ENCODE measurements at places on chromosomes 2 and 18.

DNA sequence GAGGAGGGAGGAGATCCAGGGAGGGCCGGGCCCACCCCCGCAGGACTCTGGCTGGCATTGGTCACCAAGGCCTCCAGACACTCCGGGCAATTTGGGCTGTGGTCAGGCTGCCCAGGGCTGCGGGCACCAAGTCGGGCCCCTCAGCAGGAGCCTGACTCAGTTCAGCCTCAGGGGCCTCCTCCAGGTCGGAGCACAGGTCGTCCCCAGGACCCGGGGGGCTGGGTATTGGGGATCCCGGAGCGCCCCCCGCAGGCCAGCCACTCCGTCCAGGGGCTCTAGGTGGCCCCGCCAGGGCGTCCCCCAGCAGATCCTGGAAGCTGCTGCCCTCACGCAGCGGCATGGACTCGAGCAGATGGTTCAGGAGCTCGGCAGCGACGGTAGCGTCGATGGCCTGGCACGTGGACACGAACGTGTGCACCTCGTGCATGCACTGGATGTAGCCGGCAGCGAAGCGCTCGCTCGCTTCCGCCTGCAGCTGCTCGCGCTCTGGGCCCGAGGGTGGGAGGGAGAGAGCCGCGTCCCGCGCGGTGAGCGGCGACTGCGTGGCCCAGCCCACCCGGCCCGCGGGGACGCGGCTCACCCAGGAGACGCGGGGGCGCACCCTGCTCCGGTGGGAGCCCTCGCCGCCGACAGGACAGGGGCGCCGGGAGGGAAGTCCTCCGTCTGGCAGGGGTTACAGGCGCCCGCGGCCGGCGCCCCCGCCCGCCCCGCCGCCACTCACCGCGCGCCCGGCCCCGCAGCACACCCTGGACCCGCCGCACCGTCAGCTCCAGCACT is 884 bp downstream of the HES6 start:
- no peak for DNase-seq

DNA sequence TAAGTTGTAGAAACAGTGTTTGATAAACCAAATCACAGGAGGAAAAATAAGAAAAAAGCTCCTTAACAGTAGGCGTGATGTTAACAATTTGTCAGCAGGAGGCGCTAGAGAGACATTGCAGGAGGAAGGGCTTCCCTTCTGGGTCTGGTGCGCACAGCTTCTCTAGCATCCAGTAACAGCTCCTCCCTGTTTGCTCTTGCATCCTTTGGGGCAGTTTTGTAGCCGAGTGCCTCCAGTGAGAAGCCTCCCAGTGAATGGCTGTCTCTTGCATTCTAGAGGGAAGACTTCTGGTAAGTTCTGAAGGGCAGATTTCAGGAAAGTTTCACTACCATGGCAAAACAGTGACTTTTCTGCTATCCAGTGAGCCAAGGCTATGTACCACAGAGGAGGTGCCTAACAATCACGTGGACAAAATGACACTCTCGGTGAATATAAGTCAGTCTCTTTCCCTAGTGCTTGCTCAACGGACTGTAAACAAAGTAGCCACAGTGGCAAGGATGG is 9.5 kb upstream of the ZNF396 start:
- peak; percentile 82 for DNase-seq

DNA sequence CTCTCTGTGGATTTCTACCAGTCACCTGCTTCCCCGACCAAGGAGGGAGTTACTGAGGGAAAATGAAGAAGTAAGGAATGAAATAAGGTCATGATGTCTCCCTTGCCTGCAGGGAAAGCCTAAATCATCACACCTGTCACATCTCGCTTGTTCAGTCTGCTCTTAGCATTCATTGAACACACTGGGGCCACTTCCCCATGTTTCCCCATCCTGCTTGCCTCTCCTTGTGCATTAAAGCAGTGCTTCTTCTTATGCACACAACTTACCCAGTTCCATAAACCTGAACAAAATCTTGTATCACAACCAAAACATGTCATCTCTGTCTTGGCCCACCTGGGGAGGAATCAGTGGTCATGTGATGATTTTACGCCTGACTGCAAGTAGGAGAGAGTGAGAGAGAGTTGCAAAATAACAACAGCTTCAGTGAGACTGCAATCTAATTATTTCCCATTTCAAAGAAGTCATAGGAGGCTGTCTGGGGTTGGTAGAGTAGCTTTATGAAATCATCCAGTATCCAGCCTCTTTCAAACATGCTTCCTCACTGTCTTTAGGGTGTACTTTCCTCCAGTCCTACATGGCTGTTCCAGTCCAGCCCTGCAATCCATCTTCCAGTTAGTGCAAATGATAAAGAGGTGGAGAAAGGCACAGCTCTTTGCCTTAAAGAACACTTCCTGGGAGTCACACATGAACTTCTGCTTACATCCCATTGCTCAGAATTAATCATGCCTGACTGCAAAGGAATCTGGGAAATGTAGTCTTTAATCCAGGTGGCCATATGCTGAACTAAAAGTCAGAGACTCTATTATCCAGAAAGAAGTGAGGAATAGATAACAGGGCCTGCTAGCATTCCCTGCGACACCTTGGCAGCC is 220.1 kb downstream of the HAUS1 start:
- DNase-seq: peak; percentile 50

- no peak for DNase-seq
Measured at GRCh38 chr18:66872277-66872676, 268.4 kb upstream of the CDH19 start.

DNA sequence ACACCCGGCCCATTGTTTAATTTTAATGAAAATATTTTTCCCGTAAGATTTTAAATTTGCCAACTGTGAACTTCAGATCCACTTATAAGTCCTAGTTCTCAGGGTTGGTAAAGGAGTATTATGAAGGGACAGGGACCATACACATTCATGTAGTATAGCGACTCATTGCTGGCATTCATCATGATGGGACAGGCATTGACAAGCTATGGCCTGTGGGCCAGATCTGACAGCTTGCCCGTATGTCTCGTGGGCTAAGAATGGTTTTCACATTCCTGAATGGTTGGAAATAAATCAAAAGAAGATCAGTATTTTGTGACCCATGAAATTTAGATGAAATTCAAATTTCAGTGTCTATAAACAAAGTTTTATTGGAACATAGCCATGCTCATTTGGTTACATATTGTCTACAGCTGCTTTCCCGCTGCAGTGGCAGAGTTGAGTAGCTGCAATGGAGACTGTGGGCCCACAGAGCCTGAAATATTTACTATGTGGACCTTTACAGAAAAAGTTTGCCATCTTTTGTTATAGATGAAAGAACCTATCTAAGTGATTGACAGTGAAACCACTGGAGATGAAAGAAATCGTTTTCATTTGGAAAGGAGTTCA is 4.1 kb downstream of the RAPGEF4 start:
- DNase-seq: no peak

DNA sequence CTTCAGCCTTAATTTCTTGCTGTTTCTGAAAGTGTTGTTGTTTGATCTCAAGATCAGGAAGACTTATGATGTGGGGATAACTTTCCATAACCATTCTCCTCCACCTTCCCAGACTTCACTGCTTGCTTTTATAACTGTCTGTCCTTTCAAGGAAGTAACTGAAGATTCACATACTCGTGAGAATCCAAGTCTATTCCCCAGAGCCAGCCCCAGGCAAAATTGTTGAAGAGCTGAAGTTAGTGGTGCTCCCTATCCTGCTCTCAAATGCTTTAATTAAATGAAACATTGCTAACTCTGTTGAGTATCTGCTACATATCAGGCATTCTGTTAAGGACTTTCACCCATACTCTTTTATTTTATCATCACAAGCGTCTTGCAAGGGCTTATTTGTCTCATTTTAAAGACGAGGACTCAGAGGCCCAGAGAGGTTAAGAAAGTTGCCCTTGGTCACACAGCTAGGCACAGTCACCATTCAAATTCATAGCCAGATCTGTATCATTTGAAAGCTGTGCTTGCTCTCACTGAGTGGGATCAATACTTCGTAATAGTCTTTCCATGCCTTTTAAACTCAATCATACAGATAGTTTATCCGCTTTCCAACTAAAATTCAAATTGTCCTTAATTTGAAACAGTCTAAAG is 189.8 kb upstream of the TCF4 start:
- DNase-seq: peak; percentile 29

- no peak for DNase-seq
Measured at GRCh38 chr2:105175231-105175630, 66.3 kb upstream of the GPR45 start.

- DNase-seq: no peak
Measured at GRCh38 chr2:190882411-190882766, 1.8 kb downstream of the GLS start.

DNA sequence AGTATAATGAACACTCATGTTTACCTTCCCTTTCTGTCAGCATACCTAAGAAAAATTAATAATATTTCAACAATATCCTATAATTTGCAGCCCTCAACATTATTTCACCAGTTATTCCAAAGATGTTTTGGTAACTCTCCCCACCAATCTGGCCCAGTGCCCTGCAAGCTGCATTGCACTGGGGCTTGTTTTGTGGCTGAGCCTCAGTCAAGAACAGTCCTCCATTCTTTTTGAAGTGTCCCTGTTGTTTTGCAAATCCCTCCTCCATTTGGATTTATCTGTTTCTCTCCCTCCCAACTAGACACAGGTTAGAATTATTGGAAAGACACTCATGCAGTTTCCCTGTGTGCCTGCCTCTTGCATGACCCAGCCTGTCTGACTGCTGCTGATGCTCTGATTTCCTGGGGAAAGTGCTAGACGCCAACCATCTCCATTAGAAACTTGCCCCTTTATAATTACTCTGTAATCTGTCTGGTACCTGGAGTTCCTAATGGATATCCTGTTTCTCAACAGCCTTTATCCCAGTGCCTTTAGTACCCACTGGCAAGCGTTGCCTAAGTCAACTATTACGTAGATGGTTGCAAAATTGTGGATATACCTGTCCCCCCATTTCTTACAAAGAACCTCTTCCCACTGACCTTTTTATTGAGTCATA is 60.2 kb downstream of the EIF5B start:
- DNase-seq: no peak

DNA sequence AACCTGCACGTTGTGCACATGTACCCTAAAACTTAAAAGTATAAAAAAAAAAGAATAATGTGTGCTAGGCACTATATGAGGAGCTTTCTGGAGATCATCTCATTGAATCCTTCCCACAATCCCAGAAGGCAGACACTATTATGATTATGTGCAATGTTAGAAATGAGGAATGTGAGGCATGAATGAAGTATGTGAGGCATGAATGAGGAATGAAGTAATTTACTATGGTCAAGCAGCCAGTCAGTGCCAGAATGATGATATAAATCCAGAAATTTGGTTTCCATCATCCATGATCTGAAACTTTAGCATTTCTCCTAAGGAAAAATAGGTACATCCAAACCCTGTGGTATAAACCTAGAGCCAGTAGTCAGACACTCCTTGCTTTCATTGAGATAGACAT is 42.0 kb downstream of the CCDC148 start:
- peak; percentile 83 for DNase-seq

DNA sequence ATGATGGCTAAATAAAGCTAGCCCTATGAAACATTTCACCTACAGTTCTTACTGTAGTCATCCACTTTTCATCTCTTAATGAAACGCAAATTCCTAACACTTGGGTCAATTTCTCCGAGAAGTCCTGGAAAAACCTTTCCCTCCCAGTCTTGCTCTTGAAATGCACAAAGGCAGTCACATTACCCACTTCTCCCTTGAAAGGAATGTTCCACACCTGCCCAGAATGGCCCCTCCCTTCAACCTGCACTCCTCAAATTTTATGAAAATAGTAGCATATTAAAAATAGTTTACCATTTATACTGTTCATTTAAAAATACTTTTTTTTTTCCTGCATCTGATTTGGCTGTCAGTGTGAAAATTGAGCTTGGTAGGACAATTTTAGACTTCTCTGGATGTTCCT is 64.7 kb upstream of the ACAA2 start:
- no peak for DNase-seq

- no peak for DNase-seq
Measured at GRCh38 chr2:219107758-219108157, 47.0 kb upstream of the IHH start.

- peak; percentile 50 for DNase-seq
Measured at GRCh38 chr18:49510393-49511115, 23.5 kb upstream of the C18orf32 start.

GRCh38 chr18:55351241-55351691 is 236.7 kb downstream of the TCF4 start:
- peak; percentile 28 for DNase-seq

DNA sequence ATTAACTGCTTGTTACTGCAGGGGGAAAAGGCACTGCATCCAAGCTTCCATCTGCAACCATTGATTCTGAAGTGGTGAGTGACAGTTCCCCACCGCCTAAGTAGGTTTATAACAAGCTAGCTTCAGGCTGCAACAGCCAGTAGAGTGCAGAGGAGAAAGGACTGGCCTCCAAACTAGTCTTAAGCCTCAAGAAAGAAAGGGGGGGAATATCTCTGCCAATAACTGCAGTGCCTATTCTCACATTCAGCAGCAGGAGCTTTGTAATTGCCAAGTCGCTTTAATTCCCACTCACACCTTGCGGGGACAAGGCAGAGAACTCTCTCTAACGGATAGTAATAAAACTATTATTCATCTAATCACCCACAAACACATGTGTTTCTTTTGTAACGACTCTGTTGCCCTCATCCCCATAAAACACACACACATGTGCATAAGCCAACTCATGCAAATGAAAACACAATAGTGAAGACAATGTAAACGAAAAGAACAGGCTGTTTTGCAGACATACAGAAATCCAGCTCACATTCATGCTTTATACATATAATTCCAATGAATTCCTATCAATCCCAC is 1963.3 kb upstream of the PIK3C3 start:
- DNase-seq: no peak

- DNase-seq: no peak
Measured at GRCh38 chr18:69763002-69763401, 184.7 kb downstream of the CD226 start.

DNA sequence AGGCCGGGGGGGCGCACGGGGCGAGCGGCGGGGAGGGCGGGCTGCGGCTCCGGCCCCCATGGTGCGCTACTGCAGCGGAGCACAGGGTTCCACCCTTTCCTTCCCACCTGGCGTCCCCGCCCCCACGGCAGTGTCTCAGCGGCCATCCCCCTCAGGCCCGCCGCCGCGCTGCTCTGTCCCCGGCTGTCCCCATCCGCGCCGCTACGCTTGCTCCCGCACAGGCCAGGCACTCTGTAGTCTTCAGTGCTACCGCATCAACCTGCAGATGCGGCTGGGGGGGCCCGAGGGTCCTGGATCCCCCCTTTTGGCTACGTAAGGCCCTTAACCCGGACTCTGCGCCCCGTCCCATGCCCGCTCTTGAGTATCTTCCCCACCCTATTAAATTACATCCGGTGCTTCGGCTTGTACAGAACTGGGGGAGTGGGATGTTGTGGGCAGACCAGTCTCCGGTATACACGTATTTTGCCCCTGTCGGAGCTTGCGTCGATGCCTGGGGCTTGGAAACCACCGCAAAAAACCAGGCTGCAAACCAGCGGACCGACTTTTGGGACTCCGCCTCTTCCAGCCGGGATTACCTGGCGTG is 598 bp upstream of the WBP1 start:
- DNase-seq: no peak

DNA sequence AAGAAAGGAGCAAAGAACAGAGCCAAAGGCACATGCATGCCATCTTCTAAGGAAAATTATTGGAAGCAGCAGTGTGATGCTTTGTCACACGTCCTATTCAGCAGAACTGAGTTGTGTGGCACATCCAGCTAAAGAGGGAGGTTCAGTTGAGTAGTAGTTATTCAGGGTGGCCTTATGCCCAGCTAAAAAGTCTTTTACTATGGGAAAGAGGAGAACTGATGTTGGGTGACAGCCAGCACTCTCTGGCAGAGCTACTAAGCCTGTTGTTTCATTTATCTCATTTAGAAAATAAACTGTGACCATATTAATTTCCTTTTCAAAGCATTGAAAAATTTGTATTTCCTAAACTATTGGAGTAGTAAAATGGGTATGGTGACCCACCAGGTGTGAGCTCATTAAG is 18.5 kb downstream of the ITGA6 start:
- DNase-seq: peak; percentile 36

Measured in AG10803 (cell line).